ENCODE measurements at places on chromosomes 11 and 22. TPM values are rescaled to one million over a fixed set of nuclear protein-coding genes. Genes with fewer than 3 reads are reported as not detected.
A peak's percentile ranks its signal among the peaks of the same experiment; 100 is the strongest.

WBP2NL gene
- total RNA-seq: 2.8 TPM

PHETA2 gene
- total RNA-seq: 13.7 TPM

DNA sequence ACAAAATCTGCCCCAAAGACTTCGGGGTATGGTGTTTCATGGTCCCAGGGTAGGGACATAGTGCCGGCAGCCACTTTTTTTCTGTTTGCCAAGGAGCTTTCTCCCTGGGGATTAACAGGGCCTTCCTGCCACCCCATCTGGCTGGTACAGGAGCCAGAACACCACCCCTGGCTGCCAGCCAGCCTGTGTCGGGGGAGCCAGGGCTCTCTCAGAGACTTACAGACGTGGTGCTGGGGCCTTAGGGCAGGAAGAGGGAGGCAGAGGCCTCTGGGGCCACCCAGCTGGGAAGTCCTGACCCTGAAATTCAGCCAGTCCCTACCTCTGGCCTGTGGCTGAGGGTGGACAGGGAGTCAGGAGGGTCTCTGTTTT is 52.4 kb upstream of the CDON start:
- DNase-seq: peak; percentile 95
- H3K4me3 ChIP-seq: no peak overlapping the region
- H3K27me3 ChIP-seq: no peaks in the 10 kb centered on the region
- peaks cover 52% of the 10 kb centered on the region for H3K4me1 ChIP-seq
- H3K27ac ChIP-seq: peak overlapping the region; percentile 95
- no peaks in the 10 kb centered on the region for H3K36me3 ChIP-seq

- H3K4me3 ChIP-seq: no peak overlapping the region
- DNase-seq: no peak
- no peaks in the 10 kb centered on the region for H3K36me3 ChIP-seq
- no peak overlapping the region for H3K27ac ChIP-seq
- no peaks in the 10 kb centered on the region for H3K27me3 ChIP-seq
These were observed 38.5 kb upstream of the NUP50 start for GRCh38 chr22:45125188-45125587.

DNA sequence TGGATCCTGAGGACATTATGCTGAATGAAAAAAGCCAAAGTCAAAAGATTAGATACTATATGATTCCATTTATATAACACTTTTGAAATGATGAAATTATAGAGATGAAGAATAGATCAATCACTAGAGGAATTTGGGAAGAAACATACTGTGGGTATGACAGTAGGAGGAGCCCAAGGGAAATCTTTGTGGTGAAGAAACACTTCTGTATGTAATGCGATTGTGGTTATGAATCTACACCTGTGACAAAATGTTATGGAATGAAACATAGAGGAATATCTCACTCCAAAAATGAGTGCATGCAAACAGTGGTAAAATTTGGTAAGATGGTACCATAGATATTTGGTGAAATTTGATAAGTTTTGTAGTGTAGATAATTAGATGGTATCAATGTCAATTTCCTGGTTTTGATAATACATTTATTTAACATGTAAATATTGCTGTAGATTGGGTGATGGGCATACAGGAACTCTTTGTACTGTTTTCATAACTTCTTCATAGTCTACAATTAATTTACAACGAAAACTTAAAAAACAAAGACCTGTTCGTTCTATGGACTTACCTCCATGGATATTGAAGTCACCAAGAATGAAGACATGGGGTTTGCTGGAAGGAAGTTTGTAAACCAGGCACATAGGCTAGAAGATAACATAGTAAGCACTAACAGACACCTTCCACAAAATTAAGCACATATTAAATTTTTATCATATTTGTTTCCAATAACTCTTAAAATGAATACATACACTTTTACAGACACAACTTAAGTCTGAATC is 11.5 kb downstream of the MRGPRX1 start:
- no peaks in the 10 kb centered on the region for H3K4me1 ChIP-seq
- H3K27me3 ChIP-seq: no peaks in the 10 kb centered on the region
- no peak overlapping the region for H3K27ac ChIP-seq
- no peaks in the 10 kb centered on the region for H3K36me3 ChIP-seq

C22orf23 gene
- 1.7 TPM for total RNA-seq

LRRC74B gene
- total RNA-seq: not detected

DNA sequence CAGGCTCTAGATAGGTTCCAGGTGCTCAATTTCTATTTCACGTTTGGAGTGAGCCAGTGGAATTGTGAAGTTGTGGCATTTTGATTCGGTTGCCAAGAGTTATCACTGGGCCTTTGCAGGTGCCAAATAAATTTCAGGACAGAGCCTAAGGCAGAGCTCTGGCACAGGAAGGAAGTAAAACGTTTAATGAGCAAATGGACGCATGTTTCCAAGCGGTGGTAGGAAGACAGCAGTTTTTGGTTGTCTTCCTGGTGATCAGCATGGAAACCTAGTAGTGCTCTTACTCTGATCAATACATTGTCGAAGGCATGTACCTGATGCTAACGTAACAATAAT is 452 bp downstream of the BIRC3 start:
- peak overlapping the region; percentile 37 for H3K27ac ChIP-seq
- no peaks in the 10 kb centered on the region for H3K27me3 ChIP-seq
- H3K36me3 ChIP-seq: no peaks in the 10 kb centered on the region
- no peak for DNase-seq
- H3K4me1 ChIP-seq: no peaks in the 10 kb centered on the region

- peak; percentile 82 for DNase-seq
- no peaks in the 10 kb centered on the region for H3K27me3 ChIP-seq
- peak overlapping the region; percentile 51 for H3K4me3 ChIP-seq
- peaks cover 19% of the 10 kb centered on the region for H3K4me1 ChIP-seq
- no peak overlapping the region for H3K27ac ChIP-seq
These were observed 15.5 kb upstream of the UPK3A start for GRCh38 chr22:45268958-45269844.

CARNS1 gene
- 9.8 TPM for total RNA-seq

OR10G6 gene
- not detected for total RNA-seq

- H3K36me3 ChIP-seq: no peaks in the 10 kb centered on the region
- H3K27ac ChIP-seq: no peak overlapping the region
- H3K4me3 ChIP-seq: no peak overlapping the region
- H3K27me3 ChIP-seq: no peaks in the 10 kb centered on the region
These were observed 45.7 kb downstream of the GNB1L start for GRCh38 chr22:19808873-19809478.

- no peak overlapping the region for H3K27ac ChIP-seq
- H3K36me3 ChIP-seq: no peaks in the 10 kb centered on the region
- H3K27me3 ChIP-seq: no peaks in the 10 kb centered on the region
- peaks cover 7% of the 10 kb centered on the region for H3K4me1 ChIP-seq
These were observed 38.4 kb upstream of the CLMP start for GRCh38 chr11:123233280-123233974.

PHOX2A gene
- not detected for total RNA-seq

IGF2 gene
- total RNA-seq: 9.9 TPM

C22orf42 gene
- total RNA-seq: not detected

HBE1 gene
- 1.2 TPM for total RNA-seq

DNA sequence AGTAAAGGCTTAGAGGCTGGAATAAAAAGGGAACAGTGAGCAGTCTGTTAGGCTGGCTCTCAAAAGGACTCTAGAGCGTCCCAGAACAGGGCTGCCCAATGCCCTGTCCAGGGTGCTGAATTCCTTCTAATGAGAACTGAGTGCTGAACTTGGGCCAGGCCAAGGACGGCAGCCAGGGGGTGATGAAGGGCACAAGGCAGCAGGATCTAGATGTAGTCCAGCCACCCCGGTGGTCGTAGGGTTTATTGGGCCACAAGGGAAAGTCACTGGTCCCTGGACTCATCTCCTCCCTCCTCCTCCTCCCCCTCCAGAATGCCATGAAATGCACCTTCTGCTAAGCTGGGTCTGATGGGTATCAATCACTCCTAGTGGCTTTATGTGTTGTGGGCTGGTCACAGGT is 19.2 kb downstream of the NPTXR start:
- H3K4me1 ChIP-seq: no peaks in the 10 kb centered on the region
- DNase-seq: peak; percentile 69
- no peaks in the 10 kb centered on the region for H3K27me3 ChIP-seq
- H3K27ac ChIP-seq: no peak overlapping the region
- no peaks in the 10 kb centered on the region for H3K36me3 ChIP-seq

PCF11 gene
- 108 TPM for total RNA-seq

DNA sequence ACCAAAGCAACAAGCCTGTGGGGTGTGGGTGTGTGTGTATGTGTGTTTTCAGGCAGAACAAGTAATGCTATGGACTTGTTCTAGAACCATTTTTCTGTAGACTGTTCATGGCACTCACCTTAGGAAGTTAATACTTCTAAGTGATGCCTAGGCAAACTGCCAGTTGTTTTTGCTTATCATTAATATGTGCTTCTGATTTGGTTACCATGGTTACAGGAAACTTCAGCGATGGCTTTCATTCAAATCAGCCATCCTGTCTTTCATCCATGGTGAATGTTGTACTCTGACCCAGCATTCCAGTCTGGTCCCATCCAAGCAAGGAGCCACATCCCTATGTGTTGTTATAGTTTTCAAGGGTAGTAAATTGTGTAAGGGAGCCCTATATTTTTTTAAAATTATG is 49.8 kb upstream of the ARHGAP20 start:
- H3K4me1 ChIP-seq: peaks cover 28% of the 10 kb centered on the region
- no peaks in the 10 kb centered on the region for H3K27me3 ChIP-seq
- peak overlapping the region; percentile 77 for H3K27ac ChIP-seq
- H3K4me3 ChIP-seq: no peak overlapping the region
- no peaks in the 10 kb centered on the region for H3K36me3 ChIP-seq

DNA sequence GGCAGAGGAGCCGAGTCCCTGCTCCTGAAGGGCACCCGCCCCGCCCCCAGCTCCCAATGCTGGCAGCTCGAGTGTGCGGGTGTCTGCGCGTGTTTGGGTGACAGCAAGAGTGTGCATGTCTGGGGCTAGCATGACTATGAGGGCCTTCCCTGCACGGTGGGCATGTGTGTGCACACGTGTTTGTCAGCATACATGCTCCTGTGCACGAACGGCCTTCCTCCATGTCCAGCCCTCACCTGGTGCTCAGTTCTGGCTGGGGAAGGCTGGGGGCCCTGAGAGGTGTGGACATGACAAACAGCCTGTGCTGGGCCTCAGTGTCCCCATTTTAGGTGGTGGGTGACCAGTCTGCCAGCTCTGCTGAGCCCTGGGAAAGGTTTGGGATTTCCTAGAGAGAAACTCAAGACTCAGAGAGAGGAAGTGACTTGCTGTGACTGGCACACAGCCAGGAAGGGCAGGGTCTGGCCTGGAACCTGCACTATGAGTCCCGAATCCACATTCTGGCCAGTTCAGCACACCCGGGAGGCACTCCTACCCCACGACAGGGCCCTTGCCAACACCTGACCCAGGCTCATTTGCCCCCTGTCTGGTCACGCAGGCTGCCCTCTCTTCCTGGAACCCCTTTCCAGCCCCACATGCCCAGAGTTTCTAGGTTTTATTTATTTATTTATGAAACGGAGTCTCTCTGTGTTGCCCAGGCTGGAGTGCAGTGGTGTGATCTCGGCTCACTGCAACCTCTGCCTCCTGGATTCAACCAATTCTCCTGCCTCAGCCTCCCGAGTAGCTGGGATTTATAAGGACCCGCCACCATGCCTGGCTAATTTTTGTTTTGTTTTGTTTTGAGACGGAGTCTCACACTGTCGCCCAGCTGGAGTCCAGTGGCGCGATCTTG is 3.3 kb upstream of the SHISA8 start:
- no peak overlapping the region for H3K27ac ChIP-seq
- H3K27me3 ChIP-seq: peaks cover 16% of the 10 kb centered on the region
- peaks cover 10% of the 10 kb centered on the region for H3K4me1 ChIP-seq
- H3K36me3 ChIP-seq: no peaks in the 10 kb centered on the region

- H3K27me3 ChIP-seq: no peaks in the 10 kb centered on the region
- H3K4me1 ChIP-seq: peaks cover 24% of the 10 kb centered on the region
- peaks cover 3% of the 10 kb centered on the region for H3K36me3 ChIP-seq
- peak overlapping the region; percentile 73 for H3K27ac ChIP-seq
These were observed 101.9 kb downstream of the MICAL2 start for GRCh38 chr11:12212174-12212820.

CDC42BPG gene
- total RNA-seq: 13.9 TPM

- H3K4me3 ChIP-seq: no peak overlapping the region
- DNase-seq: peak; percentile 86
- H3K27ac ChIP-seq: peak overlapping the region; percentile 61
- H3K4me1 ChIP-seq: peaks cover 25% of the 10 kb centered on the region
- H3K36me3 ChIP-seq: no peaks in the 10 kb centered on the region
These were observed 32.6 kb downstream of the NFAM1 start for GRCh38 chr22:42399315-42400271.

DNA sequence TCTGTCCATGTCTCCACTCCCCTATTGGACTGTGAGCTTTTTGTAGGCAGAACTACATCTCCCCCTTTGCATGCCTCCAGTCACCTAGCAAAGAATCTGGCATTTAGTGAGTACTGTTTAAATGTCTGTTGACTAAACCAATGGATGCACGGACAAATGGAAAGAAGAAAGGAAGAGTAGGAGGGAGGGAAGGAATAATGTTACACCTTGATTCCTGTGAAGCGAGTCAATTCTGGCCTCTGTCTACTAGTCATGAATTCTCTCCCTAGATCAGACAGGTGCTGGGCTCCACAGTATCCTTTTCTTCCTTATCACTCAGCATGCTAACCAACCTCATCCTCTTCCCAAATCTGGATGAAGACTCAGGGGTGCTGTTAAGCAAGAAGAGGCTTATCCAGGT is 33.6 kb downstream of the GALNT18 start:
- H3K27me3 ChIP-seq: no peaks in the 10 kb centered on the region
- H3K27ac ChIP-seq: no peak overlapping the region
- no peaks in the 10 kb centered on the region for H3K36me3 ChIP-seq
- no peak overlapping the region for H3K4me3 ChIP-seq
- peaks cover 26% of the 10 kb centered on the region for H3K4me1 ChIP-seq

DNA sequence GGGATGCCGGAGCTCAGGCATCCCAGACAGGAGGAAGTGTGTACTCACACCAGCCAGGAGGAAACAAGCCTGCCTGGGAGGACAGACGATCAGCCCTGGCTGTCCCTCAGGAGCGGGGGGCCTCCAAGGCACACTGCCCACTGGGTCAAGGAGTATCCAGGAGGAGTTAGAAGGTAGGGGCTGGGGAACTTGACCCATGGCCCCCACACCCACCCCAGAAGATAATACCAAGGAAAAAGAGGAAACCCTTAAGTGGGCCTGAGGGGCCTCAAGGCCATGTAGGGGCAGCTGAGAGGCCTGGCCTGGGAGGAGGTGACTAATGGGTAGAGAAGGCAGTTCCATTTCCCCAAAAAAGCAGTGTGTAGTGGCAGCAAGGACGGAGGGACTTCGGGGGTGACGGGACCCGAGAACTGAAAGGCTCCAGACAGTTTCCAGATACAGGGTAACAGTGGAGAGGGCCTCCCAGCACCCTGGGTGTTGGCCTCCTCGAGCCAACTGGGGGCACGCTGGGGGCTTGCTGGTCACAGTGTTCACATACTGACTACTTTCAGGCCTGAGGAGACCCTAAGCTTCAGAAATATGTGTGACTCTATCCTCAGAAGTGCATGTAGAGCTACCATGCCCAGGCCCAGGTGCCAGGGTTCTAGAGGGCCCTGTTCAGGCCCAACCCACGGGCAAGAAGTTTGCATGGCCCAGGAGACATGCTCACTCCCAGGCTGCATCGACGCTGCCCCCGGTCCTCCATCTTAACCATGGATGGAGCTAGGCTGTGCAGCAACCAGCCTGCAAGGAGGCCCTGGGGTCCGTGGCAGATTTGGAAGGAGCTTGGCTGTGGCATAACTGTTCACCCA is 75.7 kb upstream of the PITPNB start:
- H3K27ac ChIP-seq: no peak overlapping the region
- H3K27me3 ChIP-seq: no peaks in the 10 kb centered on the region
- H3K4me3 ChIP-seq: no peak overlapping the region
- no peaks in the 10 kb centered on the region for H3K4me1 ChIP-seq

GRCh38 chr11:47860536-47860935 is 12.4 kb upstream of the NUP160 start:
- no peak overlapping the region for H3K4me3 ChIP-seq
- DNase-seq: no peak
- no peaks in the 10 kb centered on the region for H3K27me3 ChIP-seq
- no peak overlapping the region for H3K27ac ChIP-seq
- H3K36me3 ChIP-seq: no peaks in the 10 kb centered on the region
- peaks cover 12% of the 10 kb centered on the region for H3K4me1 ChIP-seq

ZNF70 gene
- 8.2 TPM for total RNA-seq

All from thyroid gland (tissue), 4 donors.